ENCODE measurements at places on chromosomes 11 and 22.
A peak's percentile ranks its signal among the peaks of the same experiment; 100 is the strongest.

GRCh38 chr22:41983513-41984405 is 14.5 kb downstream of the SEPTIN3 start:
- DNase-seq = no peak

DNA sequence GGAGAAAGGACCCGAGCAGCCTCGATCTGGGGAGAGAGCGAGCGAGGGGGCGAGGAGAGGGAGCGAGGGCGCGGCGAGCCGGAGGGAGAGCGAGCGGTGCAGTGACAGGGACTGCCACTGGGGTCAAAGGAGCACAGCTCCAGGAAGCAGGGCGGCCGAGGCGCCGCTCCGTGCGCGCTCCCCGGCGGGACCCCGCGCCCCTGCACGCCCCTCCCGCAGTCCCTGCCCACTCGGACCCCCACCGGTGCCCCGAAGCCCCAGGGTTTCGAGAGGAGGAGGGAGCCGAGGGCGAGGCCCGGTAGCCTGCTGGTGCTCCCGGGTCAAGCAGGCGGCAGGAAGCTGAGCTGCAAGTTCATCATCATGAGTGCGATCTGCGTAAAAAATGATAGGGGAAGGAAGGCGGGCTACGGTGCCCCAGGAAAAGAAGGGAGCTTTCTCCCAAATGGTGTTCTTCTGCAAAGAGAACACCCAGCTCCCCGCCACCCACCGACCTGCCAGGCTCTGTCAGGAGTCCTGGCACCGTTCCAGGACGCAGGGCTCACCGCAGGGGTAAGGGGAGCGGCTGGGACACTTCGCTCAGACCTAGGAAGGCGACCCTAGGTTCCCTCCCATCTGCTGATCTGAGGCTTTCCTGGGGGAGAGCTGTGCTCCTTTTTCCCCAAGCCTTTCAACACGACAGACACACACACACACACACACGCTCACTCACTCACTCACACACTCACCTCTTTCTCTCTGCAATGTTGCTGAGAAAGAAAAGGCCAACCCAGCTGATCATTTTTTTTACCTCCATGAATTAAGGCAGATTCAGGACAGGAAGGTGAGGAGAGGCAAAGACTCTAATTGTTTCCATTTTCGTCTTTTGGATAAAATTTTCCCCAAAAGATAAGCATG is at the start of gene MPPED2:
TSS of gene MPPED2 (minus strand) at position 103 of the 894 bp plus-strand sequence. CDS start 5,980 bp downstream, outside the sequence.
- no peak for DNase-seq

- no peak for DNase-seq
Observed at GRCh38 chr22:26884921-26885320, 227.5 kb downstream of the MIAT start.

DNA sequence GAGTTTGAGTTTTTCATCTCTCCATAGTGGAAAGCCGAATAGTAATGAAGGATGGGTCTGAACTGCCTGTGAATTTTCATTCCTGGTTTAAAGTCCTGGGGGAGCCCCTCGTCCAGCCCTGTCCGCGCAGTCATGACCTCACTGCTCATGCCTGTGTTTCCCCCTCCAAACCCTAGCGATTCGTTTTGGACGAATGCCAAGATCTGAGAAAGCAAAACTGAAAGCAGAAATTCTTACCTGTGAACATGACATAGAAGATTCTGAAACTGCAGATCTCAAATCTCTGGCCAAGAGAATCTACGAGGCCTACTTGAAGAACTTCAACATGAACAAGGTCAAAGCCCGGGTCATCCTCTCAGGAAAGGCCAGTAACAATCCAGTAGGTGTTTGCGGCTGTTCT is 30.5 kb downstream of the CDPF1 start:
- no peak for DNase-seq

DNA sequence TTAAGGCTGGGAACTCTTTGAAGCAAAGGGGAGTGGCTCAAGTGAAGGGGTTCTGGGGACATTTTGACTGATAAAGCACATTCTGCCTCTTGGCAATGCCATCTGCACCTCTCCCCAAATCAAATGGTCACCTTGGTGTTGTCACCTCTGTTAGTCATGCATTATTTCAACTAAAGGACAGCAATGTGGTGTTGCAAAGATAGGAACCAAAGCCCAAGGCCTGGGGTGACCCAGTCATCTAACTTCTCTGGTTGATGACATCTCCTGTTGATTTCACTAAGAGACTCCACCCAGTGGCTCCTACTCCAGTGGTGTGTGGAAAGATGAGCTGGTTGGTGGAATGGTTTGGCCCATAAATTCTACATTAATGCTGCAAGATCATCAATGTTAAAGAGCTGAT is 7.8 kb upstream of the MS4A1 start:
- no peak for DNase-seq

- DNase-seq = no peak
Observed at GRCh38 chr22:39279170-39279850, 34.5 kb upstream of the PDGFB start.

GRCh38 chr22:28222976-28223745 is 304.1 kb upstream of the PITPNB start:
- DNase-seq = no peak

GRCh38 chr11:17159441-17159840 is 48.3 kb downstream of the PIK3C2A start:
- DNase-seq = no peak

GRCh38 chr11:73664877-73665276 is 18.5 kb downstream of the PLEKHB1 start:
- DNase-seq = no peak

DNA sequence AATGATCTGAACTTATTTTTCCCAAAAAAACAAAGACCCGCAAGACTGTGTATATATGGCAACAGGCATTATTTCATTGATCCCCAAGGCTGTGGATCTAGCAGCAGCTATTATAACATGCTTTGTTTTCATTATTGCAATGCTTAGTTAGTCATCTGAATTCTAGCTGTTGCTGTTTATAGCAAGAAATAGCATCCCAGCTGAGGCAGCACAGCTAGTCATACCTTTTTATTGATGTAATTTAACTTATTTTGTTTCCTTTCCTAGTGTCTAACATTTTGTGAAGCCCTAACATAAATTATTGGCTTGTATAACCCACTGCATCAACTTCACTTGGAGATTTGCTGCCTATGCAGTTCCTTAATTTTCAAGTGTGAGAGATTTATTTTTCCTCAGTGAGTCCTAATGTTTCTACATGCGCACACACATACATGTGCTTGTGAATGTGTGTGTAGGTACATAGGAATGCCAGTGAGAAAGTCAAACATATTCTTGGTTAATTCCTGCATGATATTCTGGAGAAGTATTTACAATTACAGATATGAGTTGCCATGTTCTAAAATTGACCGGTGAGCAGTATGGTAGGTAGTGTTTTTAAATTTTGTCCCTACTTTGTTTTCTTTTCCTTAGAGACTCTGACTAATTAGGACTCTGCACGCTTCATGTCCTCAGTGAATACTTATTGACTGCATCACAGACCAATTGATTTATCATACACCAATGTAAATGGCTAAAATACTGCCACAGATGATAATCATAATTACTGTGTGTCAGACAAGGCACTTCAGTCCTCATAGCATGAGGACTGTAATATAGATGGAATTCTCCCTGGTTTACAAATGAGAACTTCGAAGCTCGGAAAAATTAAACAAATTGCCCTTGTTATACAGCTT is 119.3 kb downstream of the WNT11 start:
- DNase-seq = no peak

DNA sequence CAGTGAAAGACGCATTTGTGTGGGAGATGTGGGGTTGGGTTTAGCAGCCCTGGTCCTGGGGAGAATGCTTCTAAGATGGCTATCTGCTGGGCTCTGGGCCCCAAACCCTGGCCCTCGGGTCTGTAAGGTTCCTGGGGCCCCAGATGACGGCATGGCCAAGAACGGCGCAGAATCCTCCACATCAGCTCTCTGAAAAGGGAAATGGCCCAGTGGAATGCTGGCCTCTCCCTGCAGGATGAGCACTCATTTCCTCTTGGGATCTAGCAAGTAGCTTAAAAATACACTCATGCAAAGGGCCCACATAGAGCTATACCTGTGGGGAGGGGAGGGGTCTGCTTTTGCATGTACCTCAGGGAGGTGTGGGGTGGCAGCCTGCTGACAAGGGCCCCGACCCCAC is 37.5 kb upstream of the LINC01488 start:
- DNase-seq = no peak

GRCh38 chr22:27609451-27609888 is 192.1 kb downstream of the MN1 start:
- no peak for DNase-seq

DNA sequence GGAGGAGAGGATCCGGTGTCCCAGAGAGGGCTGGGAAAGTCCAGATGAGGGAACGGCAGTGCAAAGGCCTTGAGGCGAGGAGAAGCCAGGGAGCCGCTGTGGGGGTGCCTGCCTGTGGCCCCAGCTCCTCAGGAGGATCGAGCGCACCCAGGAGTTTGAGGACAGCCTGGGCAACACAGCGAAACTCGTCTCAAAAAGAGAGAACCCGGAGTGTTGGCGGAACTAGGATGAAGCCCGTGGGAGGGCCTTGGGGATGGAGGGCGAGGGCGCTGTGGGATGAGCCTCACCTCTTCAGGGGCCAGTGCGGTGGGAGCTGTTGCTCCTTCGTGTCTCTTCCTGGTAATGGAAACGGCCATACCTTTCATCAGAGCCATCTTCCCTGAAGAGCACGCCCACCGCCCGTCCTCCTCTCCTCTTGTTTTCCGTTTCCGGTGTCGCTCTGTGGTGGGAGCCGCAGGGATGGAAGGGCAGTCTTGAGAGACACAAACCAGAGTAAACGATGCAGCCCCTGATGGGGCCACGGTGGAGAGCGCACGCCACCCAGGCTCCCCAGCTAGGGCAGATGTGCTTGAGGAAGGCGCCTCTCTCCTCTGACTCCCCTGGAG is 15.7 kb downstream of the TRMU start:
- no peak for DNase-seq

DNA sequence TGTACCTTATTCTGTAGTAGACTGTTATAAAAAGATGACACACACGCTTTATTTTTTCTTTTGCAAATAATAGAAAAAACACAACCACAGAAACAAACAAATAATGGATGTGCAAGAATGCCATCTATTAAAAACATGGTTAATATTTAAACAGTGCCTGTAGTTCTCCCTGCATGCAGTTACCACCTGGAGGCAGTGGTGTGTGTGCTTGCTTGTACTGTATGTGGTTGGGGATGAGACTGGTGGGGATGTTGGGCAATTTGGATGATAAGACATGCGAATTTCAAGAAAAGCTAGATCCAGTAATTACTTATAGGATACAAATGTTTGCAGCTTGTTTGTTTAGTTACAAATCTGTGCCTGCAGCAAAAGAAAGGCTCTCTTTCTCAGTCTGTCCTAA is 3.6 kb downstream of the C11orf87 start:
- no peak for DNase-seq

- DNase-seq = peak; percentile 44
Observed at GRCh38 chr22:37604875-37605274, 3.8 kb upstream of the GGA1 start.

- no peak for DNase-seq
Observed at GRCh38 chr11:34783816-34784317, 132.3 kb downstream of the APIP start.

DNA sequence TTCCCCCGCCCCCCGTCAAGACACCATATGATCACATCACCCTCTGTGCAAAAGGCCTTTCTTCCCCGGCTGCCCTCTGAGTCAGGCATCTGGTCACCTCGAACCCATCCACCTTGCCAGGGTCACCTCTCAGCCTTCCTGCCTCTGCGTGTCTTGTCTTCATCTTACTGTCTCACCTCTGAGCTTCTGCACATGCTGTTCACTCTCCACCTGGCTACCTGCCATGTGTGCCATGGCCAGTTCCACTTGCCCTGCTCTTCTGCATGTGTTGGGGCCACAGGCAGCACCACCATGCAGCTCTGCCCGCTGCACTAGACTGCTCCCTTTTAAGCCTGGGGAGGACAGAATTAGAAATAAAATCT is 9.8 kb downstream of the ZNF74 start:
- DNase-seq = no peak

GRCh38 chr11:38990139-38990538 is 2392.1 kb upstream of the RAG2 start:
- no peak for DNase-seq

DNA sequence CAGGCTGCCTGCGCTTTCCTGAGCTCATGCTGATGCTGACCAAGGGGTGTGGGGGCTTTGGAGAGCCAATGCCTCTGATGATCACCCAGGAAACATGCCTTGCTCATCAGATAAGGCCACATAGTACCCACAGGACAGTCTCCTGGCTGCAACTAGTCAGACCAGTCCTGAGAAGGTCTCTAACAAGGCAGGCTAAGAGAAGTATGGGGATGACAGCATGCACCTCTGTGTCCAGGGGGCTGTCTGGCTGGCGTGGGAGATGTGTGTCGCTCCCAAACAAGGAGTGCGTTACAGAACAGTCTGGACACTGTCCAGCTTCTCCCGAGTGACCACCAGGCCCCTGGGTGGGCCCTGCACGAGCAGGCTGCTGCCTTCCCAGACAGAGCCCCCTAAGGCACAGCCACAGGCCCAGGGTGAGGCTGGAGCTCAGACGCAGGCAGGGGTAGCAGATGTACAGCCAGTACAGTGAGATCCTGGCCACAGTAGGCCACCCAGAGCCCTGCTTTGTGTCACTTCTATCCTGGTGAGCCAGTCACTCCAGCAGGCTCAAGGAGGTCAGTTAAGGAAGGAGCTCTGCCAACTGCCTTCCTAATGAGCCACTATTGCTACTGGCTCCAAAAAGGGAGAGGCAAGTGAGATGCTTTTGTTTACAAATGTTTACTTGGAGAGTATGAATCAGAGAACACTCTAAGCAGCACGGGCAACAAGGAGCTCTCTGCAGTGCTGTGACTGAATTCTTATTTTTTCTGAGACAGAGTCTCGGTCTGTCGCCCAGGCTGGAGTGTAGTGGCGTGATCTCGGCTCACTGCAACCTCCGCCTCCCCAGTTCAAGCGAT is 66.0 kb upstream of the CLTCL1 start:
- DNase-seq = no peak

DNA sequence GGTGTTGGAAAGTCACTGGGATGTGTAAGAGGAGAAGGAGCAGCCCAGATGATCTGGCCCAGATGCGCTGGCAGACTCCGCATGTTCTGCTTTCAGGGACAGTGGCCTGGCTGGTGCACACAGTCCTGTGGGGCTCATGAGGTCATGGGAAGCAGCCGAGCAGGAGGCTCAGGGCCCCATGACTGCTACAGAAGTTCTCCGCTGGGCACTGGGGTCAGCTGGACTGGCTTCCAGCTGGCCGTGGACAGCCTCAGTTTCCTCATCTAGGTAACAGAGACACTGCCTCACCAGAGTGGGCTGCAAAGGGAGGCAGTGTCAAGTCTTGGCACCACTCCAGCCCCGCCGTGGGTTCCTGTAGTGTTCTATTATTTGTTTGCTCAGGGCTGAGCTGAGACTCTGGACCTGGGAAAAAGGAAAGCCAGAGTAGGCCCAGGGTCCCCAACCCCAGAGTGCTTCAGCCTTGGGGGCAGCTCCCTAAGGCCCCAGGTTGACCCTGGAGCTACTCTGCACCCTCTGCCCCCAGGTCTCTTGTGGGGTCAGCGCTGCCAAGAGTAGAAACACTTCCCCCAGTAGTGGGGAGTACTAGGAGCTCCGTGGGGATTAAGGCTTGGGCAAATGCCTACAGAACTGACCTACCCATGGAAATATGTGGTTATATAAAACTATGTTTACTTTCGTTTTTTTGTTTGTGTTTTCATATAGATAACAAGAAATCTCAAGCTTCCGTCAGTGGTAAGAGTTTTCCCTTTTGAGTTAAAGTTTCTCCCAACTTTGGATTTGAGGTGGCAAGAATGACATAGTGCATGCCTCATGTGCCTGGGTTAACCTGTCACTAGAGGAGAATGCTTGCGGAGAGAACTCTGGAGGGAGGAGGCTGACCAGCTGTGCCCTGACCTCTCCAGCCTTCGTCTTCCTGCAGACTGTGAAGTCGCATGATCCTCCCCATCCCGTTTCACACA is 45.3 kb downstream of the MED15 start:
- no peak for DNase-seq
